ENCODE measurements at places on chromosomes 3 and 15. TPM values are rescaled to one million over a fixed set of nuclear protein-coding genes. Genes with fewer than 3 reads are reported as not detected.

DNA sequence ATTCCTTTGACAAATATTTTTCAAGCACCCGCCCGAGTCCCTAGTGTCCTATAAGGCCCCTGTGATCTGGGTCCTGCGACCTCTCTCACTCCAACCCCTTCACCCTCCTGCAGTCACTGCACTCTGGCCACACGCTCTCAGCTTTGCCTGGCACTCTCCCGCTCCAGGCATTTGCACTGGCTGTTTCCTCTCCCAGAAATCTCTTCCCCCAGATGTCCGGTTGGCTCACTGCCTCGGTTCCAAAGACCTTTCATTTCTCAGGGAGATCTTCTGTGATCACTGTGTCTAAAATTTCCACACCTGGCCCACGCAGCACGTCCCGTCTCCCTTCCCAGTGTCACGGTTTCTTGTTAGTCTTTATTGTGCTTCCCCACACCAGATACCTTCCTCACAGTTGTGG is 97.4 kb downstream of the WNT7A start:
- H3K4me1 ChIP-seq, result peaks cover 3% of the 10 kb centered on the region
- H3K27me3 ChIP-seq, result peaks cover 22% of the 10 kb centered on the region
- DNase-seq, result no peak
- H3K36me3 ChIP-seq, result no peaks in the 10 kb centered on the region
- no peak overlapping the region for H3K27ac ChIP-seq
- H3K4me3 ChIP-seq, result no peak overlapping the region

Gene SLCO2A1
- total RNA-seq, result not detected

- no peak overlapping the region for H3K4me3 ChIP-seq
- peaks cover 4% of the 10 kb centered on the region for H3K36me3 ChIP-seq
- no peaks in the 10 kb centered on the region for H3K4me1 ChIP-seq
- H3K27me3 ChIP-seq, result peaks cover 34% of the 10 kb centered on the region
These were observed 86.8 kb upstream of the NR2F2 start for GRCh38 chr15:96243701-96244100.

Gene CHRD
- not detected for total RNA-seq

DNA sequence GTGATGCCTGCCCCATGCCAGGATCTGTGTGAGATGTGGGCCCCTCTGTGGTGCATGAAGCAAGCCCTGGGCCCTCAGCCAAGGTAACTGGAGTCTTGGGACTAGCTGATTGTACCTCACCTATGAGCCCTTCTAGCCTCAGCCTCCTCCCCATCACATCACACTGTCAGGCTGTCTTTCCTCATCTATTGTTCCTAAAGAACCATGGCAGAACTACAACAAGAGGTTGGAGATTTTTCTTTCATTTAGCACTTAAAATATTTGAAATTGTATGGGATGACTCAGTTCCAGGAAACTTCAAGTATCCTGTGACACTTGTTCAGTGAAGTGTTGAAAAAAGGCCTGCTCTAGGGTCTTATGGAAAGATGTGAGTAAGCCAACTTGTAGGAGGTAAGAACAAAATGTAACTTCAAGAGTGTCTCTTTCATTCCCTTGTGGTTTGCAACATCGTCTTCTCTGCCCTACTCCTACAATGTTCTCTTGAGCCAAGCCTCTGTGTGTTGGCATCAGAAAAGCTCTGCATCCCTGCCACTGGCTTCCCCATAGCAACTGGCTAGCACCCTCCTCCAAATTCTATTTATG is 58.7 kb upstream of the TIPARP start:
- H3K4me3 ChIP-seq, result no peak overlapping the region
- DNase-seq, result no peak
- peaks cover 6% of the 10 kb centered on the region for H3K27me3 ChIP-seq
- no peak overlapping the region for H3K27ac ChIP-seq

DNA sequence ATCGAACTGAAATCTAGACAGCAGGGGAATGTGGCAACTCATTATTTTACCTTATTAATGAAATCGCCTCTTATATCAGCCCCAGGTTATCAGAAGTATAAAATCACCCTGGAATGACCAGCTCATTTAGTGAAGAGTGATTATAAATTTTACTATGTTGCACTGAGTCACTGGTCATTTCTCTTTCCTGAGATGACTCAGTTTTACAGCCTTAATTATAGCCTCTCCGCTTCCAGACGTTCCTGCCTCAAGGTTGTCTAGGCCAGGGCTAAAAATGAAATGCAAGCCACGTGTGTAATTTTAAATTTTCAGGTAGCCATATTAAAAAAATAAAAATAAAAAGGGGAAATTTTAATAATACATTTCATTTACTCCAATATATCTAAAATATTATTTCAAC is 33.3 kb downstream of the DET1 start:
- H3K27me3 ChIP-seq, result no peaks in the 10 kb centered on the region
- H3K4me3 ChIP-seq, result no peak overlapping the region
- peaks cover 13% of the 10 kb centered on the region for H3K36me3 ChIP-seq
- no peak overlapping the region for H3K27ac ChIP-seq
- no peak for DNase-seq
- H3K4me1 ChIP-seq, result no peaks in the 10 kb centered on the region

- no peaks in the 10 kb centered on the region for H3K4me1 ChIP-seq
- H3K27ac ChIP-seq, result no peak overlapping the region
- H3K36me3 ChIP-seq, result no peaks in the 10 kb centered on the region
These were observed 170.6 kb downstream of the MINAR1 start for GRCh38 chr15:79602731-79603130.

GRCh38 chr3:60313951-60314461 is 937.2 kb downstream of the FHIT start:
- no peak for DNase-seq
- H3K4me1 ChIP-seq, result peaks cover 3% of the 10 kb centered on the region
- H3K4me3 ChIP-seq, result no peak overlapping the region
- no peaks in the 10 kb centered on the region for H3K27me3 ChIP-seq

DNA sequence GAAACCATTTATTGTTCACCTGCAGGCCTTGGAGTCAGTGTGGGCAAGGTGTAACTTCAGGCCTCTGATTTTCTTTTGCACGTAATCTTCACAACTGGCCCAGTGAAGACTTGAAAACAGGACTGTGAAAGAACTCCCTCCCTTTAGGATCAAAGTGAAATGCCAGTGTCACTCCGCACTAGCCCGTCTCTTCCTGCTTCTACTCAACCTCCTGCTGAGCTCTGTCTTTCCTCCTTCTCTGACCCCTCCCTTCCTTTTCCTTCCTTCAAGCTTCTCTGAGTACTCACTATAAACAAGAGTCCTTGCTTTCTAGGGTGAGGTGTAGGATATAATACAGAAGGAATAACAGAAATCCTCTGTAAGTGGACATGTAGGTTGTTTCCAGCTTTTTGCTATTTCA is 28.5 kb downstream of the TMEM41A start:
- no peaks in the 10 kb centered on the region for H3K27me3 ChIP-seq
- no peak for DNase-seq
- no peak overlapping the region for H3K27ac ChIP-seq
- no peaks in the 10 kb centered on the region for H3K36me3 ChIP-seq

All from natural killer cell treated with Interleukin-12 subunit alpha and Interleukin-12 subunit beta and Interleukin-15 and Interleukin-18, amount 100 ng/mL, for 72 hours (primary cell).